ENCODE measurements at places on chromosomes 3 and 15. TPM values are rescaled to one million over a fixed set of nuclear protein-coding genes. Genes with fewer than 3 reads are reported as not detected.

Gene UROC1
- not detected for total RNA-seq

Gene CCDC50
- total RNA-seq, result 37.2 TPM

Gene ANKRD34C
- total RNA-seq, result not detected

Gene CTXND1
- total RNA-seq, result not detected

Gene RTP3
- total RNA-seq, result not detected

Gene COL7A1
- total RNA-seq, result 294 TPM

Gene FAM3D
- 11.4 TPM for total RNA-seq

Gene SLC15A2
- total RNA-seq, result 3.0 TPM

Gene CHRFAM7A
- total RNA-seq, result 1.1 TPM

Gene C3orf22
- total RNA-seq, result not detected

Gene CMTM8
- total RNA-seq, result 7.8 TPM

Gene PAK6
- total RNA-seq, result 39.2 TPM

Gene MAGEL2
- not detected for total RNA-seq

Gene CISH
- total RNA-seq, result 6.9 TPM

Gene MORC1
- total RNA-seq, result not detected

Gene GOLGA6L2
- total RNA-seq, result not detected
